ENCODE measurements at places on chromosomes 11 and 22.

GRCh38 chr11:117089685-117090084, 8.5 kb downstream of the SIK3 start:
- no peak for DNase-seq

GRCh38 chr11:94583866-94584500, 16.8 kb downstream of the PIWIL4 start:
- no peak for DNase-seq

GRCh38 chr11:73532310-73532709, 65.6 kb downstream of the FAM168A start:
- DNase-seq: no peak

DNA sequence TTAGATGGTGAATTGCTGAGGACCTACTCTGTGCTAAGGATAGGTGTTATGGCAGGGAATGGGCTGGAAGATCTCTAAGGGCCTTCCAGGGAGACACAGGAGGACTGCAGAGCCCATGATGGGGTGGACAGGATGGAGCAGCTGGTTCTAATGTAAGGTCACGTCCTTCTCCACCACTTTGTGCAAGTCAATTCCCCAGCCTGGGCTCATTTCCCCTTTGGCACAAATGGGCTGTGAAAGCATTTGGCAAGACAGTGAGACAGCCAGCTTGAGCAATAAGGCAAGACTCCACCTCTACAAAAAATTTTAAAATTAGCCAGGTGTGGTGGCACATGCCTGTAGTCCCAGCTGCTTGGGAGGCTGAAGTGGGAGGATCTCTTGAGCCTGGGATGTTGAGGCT, 81.4 kb upstream of the THY1 start:
- DNase-seq: no peak

GRCh38 chr22:27120036-27120435, 462.6 kb downstream of the MIAT start:
- no peak for DNase-seq

- DNase-seq: no peak
Observed at GRCh38 chr11:34825315-34825669, 90.9 kb downstream of the APIP start.

DNA sequence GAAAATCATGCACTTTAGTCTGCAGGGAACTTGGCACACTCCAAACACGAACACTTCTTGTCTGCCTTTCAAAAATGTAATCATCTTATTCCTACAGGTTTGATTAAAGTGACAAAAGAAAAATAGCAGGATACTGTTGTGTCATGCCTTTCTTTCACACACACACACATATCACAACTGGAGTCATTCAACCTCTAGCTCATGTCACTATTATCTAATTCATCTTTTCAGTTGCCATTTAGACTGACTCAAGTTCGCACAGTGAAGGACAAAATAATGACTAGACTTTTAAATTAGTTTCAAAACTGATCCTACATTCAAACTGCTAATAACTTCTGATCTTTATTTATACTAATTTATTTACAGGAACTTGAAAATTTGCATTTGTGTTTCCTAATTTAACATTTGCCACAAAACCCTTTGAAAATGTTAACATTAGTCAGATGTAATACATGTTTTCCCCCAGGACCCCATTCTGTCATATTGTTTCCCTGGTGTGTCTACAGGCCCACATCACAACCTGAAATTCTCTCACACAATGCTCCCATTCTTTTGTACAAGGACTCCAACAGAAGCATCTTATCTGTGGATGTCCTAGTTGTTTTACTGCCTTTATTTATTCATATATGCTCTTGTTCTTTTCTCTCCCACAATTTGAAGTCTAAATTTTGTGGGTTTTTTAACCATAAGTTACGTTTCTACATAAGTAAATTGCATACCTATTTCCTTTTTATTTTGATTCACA, 171.1 kb downstream of the GRIA4 start:
- no peak for DNase-seq

- DNase-seq: no peak
Observed at GRCh38 chr11:100671471-100671870, 15.6 kb upstream of the ARHGAP42 start.

GRCh38 chr11:2142300-2142759, 3.1 kb upstream of the IGF2 start:
- no peak for DNase-seq

DNA sequence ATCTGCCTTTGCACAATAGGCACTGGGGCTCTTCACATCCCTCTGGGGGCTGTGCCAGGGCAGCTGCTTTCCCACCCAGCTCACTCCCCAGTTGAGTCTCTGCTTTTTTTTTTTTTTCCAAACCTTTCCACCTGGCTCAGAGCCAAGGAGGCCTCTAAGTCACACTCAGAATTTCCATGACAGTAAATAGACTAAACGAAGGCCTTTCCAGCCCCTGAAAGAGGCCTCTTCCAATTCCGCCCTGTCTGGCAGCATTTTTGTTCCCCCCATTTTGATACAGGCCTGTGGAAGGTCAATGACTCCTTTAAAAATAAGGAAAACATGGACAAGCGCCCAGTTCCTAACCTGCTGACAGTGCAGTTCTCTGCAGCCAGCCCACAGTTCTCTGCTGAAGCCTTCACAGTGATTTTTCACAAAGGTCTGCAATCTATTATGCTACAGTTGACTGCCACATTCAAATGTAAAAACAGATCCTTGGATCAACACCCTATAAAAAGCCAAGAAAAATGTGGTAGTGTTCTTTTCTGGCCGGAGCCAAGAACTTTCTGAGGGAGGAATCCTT, 107.5 kb upstream of the SESN3 start:
- DNase-seq: no peak

Data from stimulated activated CD8-positive, alpha-beta memory T cell treated with anti-CD3 and anti-CD28 coated beads, Interleukin-12 subunit alpha, Interleukin-12 subunit beta, amount 100 ng/mL, for 4 hours (primary cell).